ENCODE measurements at places on chromosomes 7 and 10.

- no peak for DNase-seq
Observed at GRCh38 chr7:116542618-116543017, 17.8 kb downstream of the CAV1 start.

DNA sequence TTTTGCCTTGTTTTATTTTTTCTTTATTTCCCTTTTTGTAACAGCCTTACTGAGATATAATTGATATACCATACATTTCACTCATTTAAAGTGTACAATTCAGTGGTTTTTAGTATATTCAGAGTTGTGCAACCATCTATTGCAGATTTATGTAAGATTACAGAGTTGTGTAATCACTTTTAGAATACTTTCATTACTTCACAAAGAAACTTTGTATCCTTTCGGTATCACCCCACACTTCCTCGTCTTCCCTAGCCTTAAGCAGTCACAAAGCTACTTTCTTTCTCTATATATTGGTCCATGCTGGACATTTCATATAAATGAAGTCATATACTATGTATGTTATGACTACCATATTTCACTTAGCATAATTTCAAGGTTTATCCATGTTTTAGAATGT lies 74.6 kb downstream of the ATRNL1 start:
- DNase-seq, result no peak

DNA sequence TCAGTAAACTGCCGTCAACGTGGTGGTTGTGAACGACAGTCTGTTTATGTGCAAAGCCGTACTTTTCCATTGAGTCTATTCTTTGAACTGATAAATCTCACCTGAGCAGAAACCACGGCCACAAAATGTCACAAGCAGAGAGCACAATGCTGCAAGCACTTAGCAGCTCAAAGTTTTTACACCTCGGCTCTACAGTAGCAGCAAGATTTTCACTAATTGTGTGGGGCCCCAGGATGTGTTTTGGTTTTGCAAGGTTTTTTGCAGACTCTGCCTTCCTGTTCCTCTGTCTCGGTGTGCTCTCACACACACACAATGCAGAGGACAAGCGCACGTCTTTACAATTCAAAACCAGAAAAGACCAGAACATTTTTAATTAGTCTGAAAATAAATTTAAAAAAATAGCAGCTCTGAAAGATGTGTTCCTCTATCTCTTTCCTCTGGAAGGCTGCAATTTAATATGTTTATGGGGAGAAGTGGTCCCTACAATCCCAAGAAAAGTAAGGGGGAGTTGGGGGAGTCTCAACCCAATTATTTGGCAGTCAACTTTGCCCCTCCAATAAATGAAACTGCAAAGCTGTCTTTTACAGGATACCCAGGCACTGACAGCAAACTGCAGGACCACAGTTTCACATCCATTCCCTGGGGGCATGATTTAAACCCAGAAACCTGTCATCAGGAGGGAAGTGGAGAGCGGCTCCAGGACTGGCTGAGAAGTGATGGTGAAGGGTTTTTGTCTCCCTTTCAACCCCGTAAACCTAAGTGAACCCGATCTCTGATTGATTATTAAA lies 73.8 kb upstream of the SFMBT2 start:
- DNase-seq, result no peak

DNA sequence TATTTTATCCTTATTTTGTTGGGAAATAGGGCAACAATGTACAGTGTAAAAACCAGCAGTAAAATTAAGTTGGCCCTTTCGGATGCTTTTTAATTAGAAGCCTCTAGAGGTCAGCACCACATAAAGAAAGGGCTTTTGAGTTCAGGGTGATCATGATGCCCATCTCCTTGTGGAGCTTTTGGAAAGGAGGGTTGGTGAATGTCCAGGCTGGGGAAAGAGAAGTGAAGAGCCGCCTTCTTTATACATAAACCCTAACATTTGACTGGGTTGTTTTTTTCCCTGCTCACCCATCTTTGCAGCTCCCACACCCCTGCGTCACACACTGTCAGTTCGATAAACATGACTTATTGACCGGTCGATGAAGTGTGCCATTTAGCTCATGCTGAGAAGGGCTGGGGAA lies 29.8 kb downstream of the MTURN start:
- DNase-seq, result no peak
